ENCODE measurements at places on chromosomes 12 and 14.

DNA sequence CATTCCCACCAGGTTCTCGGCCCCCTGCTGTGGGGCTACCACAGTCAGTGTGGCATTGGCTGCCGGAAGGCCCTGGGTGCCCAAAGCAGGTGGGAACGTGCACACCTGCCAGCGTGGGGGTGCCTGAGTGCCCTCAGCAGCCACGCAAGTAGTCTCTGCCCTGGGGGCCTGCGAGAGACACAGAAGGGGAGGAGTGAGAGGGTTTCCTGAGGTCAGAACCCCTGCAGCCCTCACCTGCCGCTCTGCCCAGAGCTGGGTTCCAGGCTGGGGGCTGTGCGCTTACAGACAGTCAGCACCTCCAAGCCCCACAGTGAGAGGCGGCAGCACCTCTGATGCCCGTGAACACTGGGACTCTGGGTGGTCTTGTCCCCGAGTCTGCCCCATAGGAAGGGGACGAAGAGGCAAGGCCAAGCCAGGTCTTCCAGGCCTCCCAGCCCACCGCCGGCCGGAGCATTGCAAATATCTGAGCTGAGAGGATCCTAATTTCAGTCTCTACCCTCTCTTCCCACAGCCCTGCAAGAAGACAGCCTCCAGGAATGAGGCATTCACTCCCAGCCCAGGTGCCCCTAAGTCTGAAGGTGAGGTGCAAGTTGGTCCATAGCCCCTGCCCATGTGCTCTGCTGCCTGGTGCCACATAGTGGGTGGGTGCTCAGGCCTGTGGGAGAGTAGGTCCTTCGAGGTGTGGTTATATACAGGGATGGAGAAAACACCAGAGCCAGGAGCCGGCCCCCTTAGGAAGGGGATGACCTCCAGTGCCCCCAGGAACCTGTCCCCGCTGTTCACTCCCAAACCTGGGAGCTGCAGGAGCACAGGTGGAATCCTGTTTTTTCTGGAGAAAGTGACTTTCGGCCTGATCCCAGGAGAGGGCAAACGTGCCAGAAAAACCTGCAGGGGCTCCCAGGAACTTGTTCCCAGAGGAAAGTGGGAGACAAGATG lies 291.1 kb upstream of the RTL1 start:
- no peak for DNase-seq

DNA sequence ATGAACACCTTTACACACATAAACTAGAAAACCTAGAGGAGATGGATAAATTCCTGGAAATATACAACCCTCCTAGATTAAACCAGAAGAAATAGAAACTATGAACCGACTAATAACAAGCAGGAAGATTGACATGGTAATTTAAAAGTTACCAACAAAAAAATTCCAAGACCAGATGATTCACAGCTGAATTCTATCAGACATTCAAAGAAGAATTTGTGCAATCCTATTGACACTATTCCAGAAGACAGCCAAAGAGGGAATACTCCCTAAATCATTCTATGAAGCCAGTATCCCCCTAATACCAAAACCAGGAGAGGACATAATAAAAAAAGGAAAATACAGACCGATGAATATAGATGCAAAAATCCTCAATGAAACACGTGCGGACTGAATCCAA lies 102.6 kb upstream of the KRR1 start:
- no peak for DNase-seq

DNA sequence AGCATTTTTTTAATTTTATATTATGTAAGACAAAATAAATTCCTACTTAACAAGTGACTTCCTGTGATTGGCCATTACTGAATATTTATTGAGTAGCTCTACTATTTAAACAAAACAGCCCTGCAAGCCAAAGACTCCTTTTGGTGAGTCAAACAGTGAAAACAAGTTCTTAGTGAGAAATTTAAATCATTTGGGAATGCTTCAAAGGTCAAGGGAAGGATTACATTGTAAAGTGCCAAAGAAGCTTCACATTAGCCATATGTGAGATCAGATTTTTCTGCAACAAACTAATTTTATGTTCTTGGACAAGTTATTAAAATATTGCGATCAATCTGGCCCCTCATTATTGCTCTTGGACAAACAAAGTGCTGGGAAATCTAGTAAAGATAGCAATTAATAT lies 795.4 kb upstream of the MGAT4C start:
- DNase-seq = no peak

GRCh38 chr12:87704374-87704773 lies 324.8 kb downstream of the C12orf50 start:
- no peak for DNase-seq

GRCh38 chr12:112124918-112125249 lies 476 bp upstream of the TRAFD1 start:
- DNase-seq = no peak

GRCh38 chr14:84442521-84442920 lies 1087.4 kb upstream of the FLRT2 start:
- DNase-seq = no peak

DNA sequence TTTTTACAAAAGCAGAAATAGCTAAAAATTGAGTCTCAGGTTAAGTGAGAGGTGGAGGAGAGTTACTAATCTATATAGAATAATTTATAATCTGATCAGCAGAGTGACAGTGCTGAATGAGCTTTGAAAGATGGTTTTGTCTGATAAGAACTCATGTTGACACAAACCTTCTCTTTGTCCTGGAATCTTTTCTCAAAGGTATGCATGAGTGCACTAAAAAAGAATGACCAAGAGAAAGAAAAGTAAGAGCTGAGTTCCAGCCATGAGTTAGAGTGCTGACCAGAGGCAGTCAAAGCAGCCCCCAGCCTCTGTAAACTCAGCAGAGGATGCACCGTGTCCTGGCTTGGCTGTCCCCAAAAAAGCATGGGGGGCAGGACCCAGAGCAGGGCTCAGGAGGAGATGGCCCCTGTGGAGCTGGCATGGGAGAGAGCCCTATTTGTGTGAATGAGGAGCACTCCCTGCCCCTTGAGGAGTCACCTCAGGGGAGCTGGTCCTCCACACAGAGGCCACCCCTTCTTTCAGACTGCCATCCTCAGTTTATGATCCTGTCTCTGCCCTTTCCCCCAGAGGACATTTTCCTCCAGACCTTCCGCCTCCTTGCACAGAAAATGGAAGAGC lies 129.8 kb downstream of the SEC23A start:
- no peak for DNase-seq

- DNase-seq = no peak
These were observed 1566.9 kb upstream of the TMEM132C start for GRCh38 chr12:126700096-126700495.
